ENCODE measurements at places on chromosomes 16 and 17. TPM values are rescaled to one million over a fixed set of nuclear protein-coding genes. Genes with fewer than 3 reads are reported as not detected.

The NOD2 gene
- not detected for total RNA-seq

The CLEC18A gene
- 0.25 TPM for total RNA-seq

The MT1E gene
- total RNA-seq, result 0.69 TPM

The MT1F gene
- 26.2 TPM for total RNA-seq

The DPEP1 gene
- total RNA-seq, result 0.87 TPM

The HS3ST2 gene
- not detected for total RNA-seq

The IGSF6 gene
- not detected for total RNA-seq

The RAB37 gene
- 1.1 TPM for total RNA-seq

The KCNH6 gene
- total RNA-seq, result not detected

The ALOX15B gene
- not detected for total RNA-seq

The C17orf50 gene
- 0.14 TPM for total RNA-seq

The GOSR1 gene
- total RNA-seq, result 46.9 TPM

The UBE2G1 gene
- 93.7 TPM for total RNA-seq

The TP53TG3F gene
- not detected for total RNA-seq

The RNF40 gene
- 71.8 TPM for total RNA-seq

The NPEPPS gene
- total RNA-seq, result 65.0 TPM

The STXBP4 gene
- 5.5 TPM for total RNA-seq

The CACNA1H gene
- total RNA-seq, result 13.5 TPM

The HP gene
- total RNA-seq, result not detected

The SULT1A1 gene
- 6.1 TPM for total RNA-seq

The CTRB1 gene
- total RNA-seq, result not detected

The SPATA22 gene
- not detected for total RNA-seq

The CES3 gene
- 2.5 TPM for total RNA-seq

The CDK12 gene
- 40.5 TPM for total RNA-seq

The ACSM2A gene
- total RNA-seq, result not detected

The ARL16 gene
- 57.9 TPM for total RNA-seq

The KRTAP9-8 gene
- not detected for total RNA-seq

The FOXC2 gene
- 1.8 TPM for total RNA-seq

The GALR2 gene
- total RNA-seq, result 1.8 TPM

The ATAD5 gene
- 4.6 TPM for total RNA-seq

The EMP2 gene
- 29.0 TPM for total RNA-seq

The B4GALNT2 gene
- total RNA-seq, result 0.38 TPM

The KRTAP16-1 gene
- total RNA-seq, result not detected

Data from A549 treated with GW870086 at 1 μM for 4 hours (cell line).